Urinary bladder (tissue), 4 donors: ENCODE measurements at places on chromosomes 1 and 21. TPM values are rescaled to one million over a fixed set of nuclear protein-coding genes. Genes with fewer than 3 reads are reported as not detected.

VWA5B1 gene
- total RNA-seq: 0.58 TPM

SVBP gene
- total RNA-seq: 30.8 TPM

DISC1 gene
- 32.0 TPM for total RNA-seq

ZFP69 gene
- total RNA-seq: 8.6 TPM

PLPPR5 gene
- total RNA-seq: 4.1 TPM

CELA3A gene
- not detected for total RNA-seq

IL19 gene
- not detected for total RNA-seq

CPT2 gene
- total RNA-seq: 10.9 TPM

DFFA gene
- 26.8 TPM for total RNA-seq

KCNA3 gene
- total RNA-seq: 3.1 TPM

KLHDC7A gene
- total RNA-seq: 3.3 TPM

TPTE gene
- not detected for total RNA-seq
